ENCODE measurements at places on chromosomes 3 and 15.

- DNase-seq, result no peak
Measured at GRCh38 chr3:30357897-30358296, 248.5 kb upstream of the TGFBR2 start.

GRCh38 chr3:36890261-36890660, 54.6 kb downstream of the TRANK1 start:
- no peak for DNase-seq

GRCh38 chr3:20073683-20074082, 33.4 kb downstream of the KAT2B start:
- no peak for DNase-seq

DNA sequence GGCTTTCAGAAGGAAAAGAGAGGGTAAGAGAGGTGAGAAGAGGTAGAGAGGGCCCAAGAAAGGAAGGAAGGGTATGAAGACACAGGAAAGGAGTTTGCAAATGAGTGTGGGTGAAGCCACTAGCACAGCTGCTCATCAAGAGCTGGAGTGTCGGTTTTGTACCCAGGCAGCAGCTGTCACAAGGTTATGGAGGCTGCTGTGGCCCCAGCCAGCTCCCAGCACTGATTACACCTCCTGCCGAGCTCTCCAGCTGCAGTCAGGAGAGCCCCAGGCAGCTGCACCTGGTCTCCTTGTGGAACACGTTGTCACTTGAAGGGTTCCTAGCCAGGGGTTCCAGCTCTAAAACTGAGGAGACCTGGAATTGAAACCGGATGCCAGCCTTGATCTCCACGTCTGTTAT, 60.4 kb upstream of the CHD2 start:
- DNase-seq, result no peak

GRCh38 chr3:20552605-20553275, 366.7 kb upstream of the SGO1 start:
- no peak for DNase-seq

DNA sequence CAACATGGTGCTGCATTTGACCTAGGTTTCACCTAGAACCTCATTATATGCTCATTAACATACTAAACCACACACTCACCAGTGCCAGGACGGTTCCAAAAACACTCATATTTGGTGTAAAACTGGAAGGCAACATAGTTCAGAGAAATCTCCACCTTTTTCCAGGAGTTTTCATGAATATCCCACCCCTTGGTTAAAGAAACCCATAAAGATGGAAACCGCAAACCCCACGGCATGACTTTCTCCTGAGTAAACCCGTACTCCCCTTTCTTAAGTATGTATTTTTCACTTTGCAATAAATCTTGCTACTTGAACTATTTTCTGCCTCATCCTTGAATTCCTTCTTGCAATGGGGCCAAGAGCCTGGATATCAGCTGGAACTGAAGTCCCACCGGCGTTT, 379.3 kb downstream of the MAGI1 start:
- DNase-seq, result no peak

DNA sequence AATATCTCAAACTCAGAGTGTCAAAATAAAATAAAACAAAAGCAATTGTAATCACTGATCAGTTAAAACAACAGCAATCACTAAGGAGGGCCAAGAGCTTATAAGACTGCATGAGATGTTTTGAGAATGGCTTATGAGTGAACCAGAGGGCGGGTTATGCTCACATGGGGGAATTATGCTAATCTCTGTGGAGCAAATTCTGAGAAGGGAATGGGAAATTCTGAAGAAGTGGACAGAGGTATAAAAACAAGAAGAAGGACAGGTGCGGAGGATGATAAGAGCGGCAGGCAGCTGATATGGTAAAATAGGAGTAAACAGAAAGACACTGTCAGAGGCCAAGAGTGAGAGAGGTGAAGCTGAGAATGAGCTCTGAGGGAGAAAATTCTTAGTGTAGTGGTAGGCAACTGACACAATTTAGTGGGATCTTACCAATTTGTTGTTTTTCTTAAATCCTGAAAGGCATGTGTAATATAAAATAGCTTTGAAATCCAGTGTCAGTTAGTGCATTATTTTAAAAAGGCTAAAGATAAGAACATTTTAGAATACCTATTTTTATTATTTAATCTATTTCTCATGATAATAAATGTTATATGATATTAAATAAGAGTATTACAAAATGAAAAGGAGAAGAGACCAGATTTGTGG, 133.8 kb downstream of the SPATA16 start:
- DNase-seq, result no peak

DNA sequence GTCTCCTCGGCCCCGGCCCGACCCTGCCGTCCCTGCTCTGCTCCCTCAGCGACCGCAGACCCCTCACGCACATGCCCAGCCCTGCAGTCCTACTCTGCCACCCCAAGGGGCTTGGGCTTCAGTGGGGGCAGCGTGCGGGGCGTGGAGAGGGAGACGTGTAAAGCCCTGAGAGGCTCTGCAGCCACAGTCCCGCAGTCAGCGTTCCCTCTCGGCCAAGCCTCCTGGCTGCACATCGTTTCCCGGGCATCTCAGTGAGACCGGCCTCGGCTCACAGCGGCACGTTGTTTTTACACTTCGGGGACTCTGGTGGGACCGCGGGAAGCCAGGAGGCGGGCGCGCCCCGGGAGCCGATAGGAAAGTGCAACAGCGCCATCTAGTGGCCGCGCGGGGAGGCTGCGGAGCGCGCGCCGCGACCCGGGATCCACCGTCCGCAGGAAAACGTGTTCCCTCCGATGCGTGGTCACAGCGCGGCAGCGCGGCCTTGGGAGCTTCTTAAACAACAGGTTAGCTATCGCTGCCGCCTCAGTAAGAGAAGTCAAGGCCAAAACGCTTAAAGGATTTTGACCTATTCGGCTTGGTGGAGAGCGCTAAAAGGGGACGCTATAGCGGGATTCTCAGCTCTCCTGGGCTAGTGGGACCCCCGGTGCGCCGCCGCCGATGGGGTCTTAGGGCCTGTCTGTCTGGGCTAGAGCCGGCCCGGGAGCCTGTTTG, 226.8 kb upstream of the IGF1R start:
- DNase-seq, result peak; percentile 85

DNA sequence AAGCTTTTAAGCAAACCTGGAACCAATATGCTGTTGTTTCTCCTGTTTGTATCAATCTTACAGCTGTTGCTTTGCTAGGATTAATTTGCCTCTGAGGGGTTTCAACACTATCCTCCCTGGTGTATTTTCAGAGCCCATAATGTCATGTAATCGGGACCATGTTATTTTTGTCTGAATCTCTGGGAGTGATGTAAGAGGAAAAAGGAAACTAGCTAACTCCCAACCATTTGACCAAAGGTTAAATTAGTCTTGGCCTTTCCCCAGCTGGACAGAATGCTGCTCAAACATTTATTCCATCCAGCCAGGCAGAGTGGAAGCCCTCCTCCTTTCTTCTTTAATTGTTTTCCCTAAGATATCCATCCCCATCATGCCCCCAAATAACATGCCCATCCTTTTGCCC, 142.2 kb downstream of the ALDH1A2 start:
- no peak for DNase-seq

- no peak for DNase-seq
Measured at GRCh38 chr3:75395580-75396315, 268.4 kb upstream of the FRG2C start.

DNA sequence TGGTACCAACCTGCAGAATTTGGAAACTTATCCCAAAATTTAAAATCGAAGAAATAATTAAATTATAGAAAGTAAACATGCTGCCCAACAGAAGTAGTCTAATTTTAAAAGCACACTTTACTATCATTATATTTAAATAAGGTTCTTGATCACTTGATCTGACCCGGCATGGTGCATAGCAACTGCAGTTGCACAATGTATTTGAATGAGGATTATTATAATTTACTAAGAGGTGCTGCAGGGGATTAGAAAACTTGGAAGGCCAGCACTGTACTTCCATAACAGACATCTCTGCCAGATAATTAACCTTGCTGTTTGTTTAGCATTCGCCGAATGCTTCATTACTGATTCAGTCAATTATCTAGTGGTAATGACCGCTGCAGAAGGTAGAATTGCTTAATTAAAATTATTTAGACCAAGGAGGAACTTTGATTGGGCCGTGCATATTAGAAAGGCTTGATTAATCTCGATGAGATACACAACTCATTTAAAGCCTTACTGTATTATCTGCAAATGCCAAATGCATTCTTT, 971.6 kb downstream of the ZPLD1 start:
- no peak for DNase-seq

DNA sequence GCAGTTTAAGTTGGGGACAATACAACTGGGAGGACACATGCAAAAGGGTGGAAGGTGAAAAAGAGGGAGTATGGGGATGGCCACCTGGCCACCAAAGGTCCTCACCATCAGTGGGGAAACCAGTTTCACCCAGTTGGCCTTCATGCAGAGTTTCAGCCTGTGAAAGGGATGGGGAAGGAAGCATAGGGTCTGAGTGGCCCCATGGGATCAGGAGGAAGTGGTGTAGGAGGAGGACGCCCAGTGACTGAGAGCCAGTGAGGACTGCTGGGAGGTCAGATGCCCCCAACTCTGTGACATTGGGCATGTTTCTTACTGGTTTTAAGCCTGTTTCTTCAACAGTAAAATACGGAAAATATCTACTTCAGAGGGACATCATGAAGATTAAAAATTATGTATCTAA, 16.3 kb downstream of the BCL2A1 start:
- no peak for DNase-seq

GRCh38 chr3:138097192-138098172, 17.9 kb downstream of the DZIP1L start:
- peak; percentile 66 for DNase-seq

GRCh38 chr3:155957412-155957880, 87.0 kb downstream of the GMPS start:
- no peak for DNase-seq

DNA sequence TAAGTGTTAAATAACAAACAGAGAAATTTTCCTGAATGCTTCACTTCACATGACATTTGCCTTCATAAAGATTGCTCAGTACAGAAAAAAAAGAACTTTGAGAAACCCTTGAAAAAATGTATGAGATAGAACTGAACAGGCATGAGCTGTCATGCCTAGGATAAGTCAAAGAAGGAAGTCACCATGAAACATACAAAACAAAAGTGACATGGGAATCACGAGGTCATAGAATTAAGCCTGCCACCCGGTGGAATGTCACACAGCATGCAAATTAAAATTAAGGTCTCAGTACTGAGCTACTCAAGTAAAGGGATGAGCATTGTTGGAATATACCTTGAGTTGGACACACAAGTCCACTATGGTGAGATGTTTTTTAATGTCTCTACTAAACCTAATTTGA, 652.5 kb upstream of the NECTIN3 start:
- no peak for DNase-seq
